SK-N-SH (cell line): ENCODE measurements at places on chromosomes 5 and 9.

DNA sequence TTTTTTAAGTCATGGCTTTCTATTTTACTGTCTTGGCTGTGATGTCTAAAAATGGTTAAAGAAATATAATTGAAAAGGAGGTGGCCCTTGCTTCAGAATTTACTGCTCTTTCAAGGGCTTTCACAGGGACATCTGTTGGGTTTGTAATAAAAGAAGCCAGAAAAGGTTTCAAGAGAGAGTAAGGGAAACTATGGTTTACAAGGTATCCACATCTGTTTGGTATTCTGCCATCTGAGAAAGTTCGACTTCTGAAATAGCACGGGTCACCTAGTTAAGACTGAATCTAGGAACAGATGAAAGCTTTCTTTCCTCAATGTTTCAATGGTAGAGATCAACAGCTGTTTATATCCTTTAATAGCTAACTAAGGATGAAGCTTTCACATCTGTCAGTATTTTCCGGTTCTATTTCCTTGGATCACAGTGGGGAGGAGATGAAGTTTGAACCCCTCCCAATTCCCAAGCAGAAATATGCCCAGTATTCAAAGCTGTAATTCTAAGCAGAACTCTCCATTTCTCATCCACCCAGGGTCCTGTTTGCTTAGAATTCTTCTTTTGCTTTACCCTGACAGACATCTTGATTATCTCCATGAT, 72.8 kb upstream of the IFNK start:
- no peak for DNase-seq

- no peak for DNase-seq
These were observed 384.6 kb downstream of the SH3GL2 start for GRCh38 chr9:17963498-17963897.

DNA sequence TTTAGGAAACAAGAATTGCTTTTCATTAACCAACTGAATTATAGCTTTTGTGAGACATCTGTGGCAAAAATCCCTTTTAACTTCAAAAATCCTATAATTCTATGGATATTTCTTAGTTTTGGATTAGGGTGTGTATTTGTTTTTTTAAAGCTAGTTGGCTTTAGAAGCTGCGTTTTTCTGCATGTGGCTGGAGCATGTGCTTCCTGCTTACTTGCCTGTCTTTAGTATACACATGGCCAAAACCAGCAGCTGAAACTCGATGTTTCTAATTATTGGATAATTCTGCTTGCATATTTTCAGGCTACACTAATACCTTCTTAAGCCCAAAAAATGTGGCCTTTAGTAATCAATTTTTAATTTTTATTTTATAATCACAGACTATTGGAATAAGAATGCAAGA, 8.9 kb downstream of the RECK start:
- no peak for DNase-seq

GRCh38 chr5:32501071-32502002, 56.8 kb upstream of the ZFR start:
- DNase-seq: no peak

DNA sequence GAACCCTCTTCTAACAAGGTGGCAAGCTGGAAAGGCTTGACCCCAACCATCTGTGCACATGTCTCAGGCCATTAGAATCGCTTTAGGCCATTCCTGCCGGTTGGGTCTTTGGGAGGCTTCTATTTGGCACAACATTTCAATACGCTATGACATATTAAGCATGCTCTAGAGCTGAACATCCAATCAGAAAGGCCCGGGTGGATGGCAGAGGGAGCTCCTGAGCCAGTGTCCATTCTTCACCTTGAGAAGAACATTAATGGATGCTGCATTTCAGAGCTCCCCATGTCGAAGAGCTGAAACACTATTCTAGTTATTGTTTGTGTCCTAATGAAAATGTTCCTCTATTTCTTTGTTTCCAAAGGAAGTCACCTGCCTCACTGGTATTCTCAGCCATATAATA, 12.8 kb downstream of the SPATA9 start:
- DNase-seq: no peak

- no peak for DNase-seq
These were observed 15.8 kb downstream of the PPARGC1B start for GRCh38 chr5:149745943-149746324.
